ENCODE measurements at places on chromosomes 3 and 15.

DNA sequence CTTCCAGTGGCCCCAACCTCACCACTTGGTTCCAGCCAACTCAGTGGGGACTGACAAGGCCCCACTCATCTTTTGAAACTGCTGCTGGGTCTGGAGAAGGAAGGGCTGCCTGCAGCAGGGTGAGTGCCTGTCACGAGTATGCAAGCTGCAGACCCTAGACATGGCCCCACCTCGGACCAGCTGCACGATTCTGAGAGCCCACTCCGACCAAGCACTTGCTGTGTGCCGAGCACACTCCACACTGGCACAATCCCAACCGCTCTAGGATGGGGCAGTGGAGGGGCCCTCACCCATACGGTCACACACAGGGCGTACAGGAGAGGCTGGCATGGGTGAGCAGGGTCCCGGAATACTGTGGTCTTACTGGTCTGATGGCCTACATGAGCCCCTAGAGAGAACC lies 8.0 kb upstream of the PLXND1 start:
- no peak for DNase-seq

- no peak for DNase-seq
These were observed 77.4 kb downstream of the LSM3 start for GRCh38 chr3:14256046-14256445.

- no peak for DNase-seq
These were observed 60.6 kb downstream of the USP8 start for GRCh38 chr15:50484781-50485180.

DNA sequence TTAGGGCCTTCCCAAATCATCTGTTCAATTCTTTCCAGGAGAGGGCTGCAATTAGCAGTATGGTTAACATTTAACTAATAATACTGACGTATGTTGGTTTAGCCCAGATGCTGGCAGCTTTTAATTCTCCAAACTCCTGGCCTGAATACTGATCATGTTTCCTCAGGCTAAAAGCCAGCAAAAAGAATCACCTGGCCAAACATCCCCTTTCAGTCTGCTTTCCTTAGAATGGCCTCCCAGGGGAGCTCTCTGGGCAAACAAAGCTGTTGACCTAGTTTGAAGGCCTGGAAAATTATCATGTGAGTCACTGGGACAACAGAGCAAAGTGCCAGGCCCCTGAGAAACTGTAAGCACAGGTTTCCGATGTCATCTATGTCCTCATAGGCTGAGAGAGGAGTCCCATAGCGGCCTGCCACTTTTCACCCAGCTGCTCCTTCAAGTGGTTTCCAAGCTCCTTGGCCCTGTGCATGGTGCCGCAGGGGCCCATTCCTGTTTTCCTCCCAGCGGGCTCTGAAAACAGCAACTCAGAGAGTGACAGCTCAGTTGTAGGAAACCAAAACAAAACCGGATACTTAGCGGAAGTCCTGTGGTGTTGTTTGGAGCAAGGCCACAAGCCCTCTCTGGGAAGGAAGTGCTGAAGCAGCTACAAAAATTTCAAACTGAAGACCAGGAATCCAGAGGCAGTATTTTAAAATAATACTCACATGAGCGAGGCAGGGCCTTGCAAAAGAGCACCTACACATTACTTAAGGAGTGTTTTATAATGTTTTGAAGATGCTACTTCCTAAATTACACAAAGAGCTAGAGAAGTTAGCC lies 36.5 kb upstream of the RAB11A start:
- peak; percentile 87 for DNase-seq

DNA sequence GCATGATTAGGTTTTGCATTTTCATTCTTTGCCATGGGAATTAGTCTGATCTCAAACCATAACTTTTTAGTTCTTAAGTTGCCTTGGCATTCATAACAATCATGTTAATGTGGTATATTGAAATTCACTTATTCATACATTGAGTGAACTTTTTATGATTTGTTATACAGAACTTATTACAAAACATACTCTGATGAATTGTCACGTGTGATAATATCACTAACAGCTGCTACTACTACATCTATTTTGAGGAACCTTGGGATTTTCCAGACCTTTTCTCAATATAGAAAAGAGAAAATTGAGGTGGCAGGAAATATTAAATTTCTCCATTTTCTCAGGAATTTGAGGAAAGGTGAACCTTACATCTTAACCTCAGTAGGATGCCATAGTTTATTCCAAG lies 9.2 kb downstream of the LXN start:
- DNase-seq, result no peak

- DNase-seq, result no peak
These were observed 130.8 kb downstream of the VPS13C start for GRCh38 chr15:61929452-61929851.

DNA sequence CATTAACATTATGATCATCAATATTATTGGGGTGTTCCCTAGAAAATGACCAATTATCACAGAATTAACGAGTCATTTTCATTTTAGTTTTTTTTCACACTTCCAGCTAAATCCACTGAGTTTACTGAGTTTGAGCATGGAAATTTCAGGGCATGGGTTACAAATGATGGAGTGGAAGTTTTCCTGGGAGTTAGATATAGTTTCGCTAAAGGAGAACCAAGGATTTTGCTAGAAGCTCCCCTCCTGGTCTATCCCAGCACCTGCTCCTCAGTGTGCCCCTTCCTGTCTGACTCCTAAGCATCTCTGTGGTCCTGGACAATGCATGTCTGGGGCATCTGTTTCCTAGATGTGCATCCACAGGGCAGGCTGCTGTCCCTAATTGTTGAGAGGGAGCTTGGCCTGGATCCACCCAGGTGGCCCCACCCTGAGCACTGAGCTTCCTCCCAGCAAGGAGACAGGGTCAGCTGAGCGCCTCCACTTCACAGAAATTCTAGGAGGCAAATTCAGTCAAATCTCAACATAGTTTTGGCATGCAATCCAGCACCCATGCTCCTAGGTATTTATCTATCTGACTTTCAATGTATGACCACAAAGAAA lies 102.3 kb upstream of the GOLGA6L6 start:
- no peak for DNase-seq

DNA sequence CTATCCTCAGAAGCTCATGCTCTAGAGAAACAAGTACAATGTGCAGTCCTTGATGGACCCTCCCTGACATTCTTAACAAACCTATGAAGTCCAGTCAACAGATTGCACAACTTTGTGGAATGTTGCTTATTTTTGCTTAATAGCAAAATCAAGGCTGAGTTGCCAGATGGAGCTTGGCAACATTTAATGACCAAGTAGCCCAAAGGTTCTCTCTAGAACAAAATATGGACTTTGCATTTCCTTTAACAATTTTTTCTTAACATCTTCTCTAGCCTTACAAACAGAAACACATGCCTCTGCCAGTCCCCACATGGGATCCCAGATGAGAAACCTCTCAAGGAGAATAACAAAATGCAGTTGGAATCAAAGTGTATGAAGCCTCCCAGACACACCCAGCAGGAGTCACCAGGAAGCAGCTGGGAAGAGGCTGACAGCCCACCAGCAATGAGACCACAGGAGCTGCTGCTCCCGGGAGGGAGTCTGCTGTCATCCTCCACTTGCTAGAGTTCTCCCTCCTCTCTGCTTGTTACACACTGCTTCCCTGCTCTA lies 422.5 kb upstream of the CDIN1 start:
- peak; percentile 64 for DNase-seq

DNA sequence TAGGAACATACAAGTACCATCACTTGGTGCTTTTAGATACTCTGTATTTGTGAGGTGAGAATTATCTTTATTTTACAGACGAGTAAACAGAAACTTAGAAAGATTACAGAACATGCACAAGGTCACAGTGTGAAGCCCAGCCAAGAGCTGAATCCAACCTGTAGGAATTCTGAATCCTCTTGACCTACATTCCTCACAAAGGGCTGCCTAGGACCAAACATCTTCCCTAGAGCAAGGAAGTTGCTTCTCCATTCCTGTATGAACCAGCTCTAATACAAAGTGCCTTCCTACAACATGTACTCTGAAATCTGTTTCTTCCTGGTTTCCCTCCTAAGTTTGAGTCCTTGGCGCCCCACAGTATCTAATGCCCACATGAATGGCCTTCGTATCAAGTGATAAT lies 2.9 kb downstream of the HDGFL3 start:
- no peak for DNase-seq

All from GM04503 (cell line).